NCI-H1694 treated with DMSO at 0.1 percent for 48 hours (cell line): ENCODE measurements at places on chromosomes 16 and 17.

GRCh38 chr16:75304521-75305363 lies 53.3 kb upstream of the BCAR1 start:
- DNase-seq = peak; percentile 36

DNA sequence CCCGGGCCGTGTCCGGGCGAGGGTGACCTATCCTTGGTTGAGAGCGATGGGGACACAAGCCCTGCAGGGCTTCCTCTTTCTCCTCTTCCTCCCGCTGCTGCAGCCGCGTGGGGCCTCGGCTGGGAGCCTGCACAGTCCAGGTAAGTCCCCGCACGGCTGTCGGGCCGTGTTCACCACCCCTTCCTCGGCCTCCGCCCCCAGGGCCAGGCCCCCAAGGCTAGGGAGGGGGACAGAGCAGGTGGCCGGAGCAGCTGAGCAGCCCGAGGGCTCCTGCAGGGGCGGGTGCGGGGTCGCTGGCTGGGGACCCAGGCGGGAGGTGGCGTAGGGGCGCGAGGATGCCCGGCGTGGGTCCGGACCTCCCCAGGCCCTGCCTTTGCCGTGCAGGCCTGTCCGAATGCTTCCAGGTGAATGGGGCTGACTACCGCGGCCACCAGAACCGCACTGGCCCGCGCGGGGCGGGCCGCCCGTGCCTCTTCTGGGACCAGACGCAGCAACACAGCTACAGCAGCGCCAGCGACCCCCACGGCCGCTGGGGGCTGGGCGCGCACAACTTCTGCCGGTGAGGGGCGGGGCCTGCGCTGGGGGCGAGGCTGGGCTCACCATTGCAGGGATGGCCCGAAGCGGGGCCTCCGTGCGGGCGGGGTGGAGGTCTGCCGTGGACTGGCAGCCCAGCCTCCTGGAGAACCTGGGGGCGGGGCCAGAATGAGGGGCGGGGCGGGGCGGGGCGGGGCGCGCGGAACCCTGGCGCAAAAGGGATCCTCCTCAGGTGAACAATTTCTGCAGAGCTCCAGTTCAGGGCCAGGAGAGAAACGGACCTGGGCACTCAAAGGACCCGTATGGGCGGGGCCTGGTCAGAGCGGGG lies 631 bp downstream of the KREMEN2 start:
- DNase-seq = peak; percentile 49

GRCh38 chr17:44707755-44708400 lies 587 bp upstream of the DBF4B start:
- DNase-seq = no peak

DNA sequence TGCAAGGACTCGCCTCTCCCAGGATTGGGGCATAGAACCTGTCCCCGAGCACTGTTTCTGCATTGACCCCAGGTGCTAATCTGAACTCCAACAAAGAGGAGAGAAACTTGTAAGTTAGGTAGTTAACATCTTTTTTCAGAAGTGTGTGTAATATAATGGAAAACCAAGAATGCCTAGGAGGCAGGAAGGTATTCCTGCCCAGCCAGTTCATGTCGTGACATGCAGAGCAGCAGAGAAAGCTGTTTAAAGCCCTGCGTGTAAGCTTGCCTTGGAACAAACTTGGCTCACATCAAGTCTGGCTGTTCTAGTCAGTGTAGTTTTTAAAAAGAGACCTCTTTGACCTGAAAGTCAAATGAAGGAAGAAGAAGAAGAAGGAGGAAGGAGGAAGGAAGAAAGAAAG lies 2.1 kb upstream of the GNA13 start:
- no peak for DNase-seq

- no peak for DNase-seq
Measured at GRCh38 chr17:43092901-43093300, 32.3 kb downstream of the BRCA1 start.

DNA sequence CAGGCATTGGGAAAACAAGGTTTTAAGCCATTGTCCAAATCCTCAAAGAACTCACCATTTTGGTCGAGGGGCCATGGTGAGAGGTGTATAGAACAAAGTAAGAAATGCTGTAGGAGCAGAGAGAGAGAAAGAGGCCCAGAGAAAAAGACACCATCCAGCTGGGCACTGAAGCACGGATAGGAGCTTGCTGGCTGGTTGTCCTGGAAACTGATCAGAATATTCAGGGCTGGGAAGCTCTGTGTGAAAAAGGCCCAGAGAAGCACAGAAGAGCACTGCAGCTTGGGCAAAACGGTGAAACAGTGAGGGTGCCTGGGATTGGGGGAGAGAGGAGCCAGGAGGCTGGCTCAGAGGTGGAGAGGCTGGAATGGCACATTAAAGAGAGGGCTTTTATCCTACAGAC lies 16.5 kb downstream of the HS3ST3B1 start:
- no peak for DNase-seq

DNA sequence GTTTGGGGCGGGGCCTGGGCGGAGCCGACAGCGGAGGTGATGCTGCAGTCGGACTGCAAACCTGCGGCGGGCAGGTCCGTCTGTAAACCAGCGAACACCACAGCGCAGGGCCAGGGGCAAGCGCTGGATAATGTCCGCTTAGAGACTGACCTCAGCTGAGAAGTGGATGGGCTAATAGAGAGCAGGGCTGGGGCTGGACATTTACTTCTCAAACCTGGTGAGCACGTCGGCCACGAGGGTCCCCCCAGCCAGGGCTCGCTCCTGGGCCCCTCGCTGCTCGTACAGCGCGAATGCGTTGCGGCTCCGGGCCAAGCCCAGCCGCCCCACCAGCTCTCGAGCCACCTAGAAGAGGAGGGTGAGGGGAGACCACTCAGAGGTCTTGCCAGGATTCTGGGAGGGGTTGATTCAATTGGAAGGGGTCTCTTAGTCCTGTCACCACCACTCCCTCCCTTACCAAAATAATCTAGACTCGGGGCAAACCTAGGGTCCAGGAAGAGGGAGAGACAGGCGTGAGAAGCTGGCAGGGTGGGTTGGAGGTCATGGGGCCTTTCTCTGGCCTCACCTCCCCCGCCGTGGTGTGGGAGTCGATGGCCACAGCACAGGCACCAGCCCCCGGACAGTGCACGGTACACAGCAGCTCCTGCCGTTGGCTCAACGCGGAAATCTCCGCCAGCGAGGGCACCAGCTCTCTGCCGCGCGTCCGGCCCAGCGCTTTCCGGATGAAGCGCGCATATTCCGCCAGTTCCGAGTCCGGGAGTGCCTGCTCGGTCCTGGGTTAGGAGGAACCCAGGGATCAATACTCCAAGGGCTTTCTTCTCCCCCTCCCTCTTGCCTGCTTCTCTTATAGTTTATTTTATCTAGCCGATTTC lies 5.8 kb downstream of the PLEKHH3 start:
- DNase-seq = no peak

GRCh38 chr16:29148867-29149272 lies 164.0 kb downstream of the LAT start:
- DNase-seq = no peak

DNA sequence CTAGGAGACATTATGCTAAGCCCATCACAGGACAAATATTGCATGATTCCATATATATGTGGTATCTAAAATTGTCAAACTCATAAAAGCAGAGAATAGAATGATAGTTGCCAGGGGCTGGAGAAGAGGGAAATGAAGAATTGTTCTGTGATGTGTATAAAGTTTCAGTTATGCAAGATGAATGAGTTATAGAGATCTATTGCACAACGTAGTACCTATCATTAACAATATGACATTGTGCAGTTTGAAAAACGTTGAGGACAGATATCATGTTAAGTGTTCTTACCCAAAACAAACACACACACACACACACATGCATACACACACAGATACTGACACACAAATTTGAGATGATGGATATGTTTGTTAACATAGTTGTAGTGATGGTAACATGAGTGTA lies 871.6 kb upstream of the GOT2 start:
- no peak for DNase-seq

DNA sequence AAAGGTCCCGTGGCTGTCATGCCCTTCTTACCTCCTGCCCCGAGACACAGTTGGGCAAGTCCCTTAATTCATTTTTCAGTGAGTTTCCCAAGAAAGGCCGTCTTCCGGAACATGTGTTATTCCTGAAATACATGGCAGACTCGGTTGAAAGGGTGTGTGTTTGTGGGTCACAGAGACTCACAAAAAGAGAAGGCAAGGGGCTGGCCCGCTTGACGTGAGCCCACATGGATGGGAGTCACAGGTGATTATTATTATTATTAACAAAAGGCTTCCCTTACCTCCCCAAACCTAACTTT lies 34.1 kb upstream of the CCR7 start:
- DNase-seq = no peak

GRCh38 chr16:81917375-81917774 lies 93.9 kb downstream of the SDR42E1 start:
- no peak for DNase-seq

- peak; percentile 19 for DNase-seq
Measured at GRCh38 chr17:28949185-28950016, 1.9 kb downstream of the PHF12 start.

- no peak for DNase-seq
Measured at GRCh38 chr17:55605705-55606487, 94.6 kb upstream of the SMIM36 start.

GRCh38 chr17:8051831-8052230 lies 13.0 kb downstream of the ALOX15B start:
- no peak for DNase-seq

DNA sequence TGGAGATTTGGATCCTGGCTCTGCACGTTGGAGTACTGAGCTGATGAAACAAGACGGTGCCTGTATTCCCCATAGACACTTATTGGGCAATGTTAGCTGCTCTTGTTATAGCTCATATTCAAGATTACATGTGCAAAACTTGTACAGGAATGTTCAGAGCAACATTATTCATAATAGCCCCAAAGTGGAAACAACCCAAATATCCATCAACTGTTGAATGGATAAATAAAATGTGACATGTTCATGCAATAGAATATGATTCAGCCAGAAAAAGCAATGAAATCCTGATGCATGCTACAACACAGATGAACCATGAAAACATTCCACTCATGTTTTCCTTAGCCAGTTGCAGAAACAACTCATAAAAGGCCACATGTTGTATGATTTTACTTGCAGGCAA lies 5.7 kb upstream of the SDR42E1 start:
- no peak for DNase-seq

DNA sequence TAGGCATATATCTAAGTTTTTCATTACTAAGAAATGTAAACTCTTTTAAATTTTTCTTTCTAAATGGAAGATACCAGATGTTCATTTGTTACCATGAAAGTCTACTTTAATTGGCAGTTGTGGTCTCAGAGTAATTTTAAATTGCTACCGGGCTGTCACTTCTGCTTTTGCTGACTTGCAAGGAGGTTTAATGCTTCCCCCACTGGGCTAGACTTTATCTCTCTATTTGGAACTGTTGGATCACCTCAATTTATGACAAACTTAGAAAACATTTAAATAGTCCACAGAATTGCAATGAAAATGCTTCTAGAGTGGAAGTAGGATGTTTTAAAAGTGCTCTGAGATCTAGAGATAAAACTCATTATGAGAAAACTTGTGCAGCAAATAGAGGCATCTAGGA lies 479.8 kb upstream of the GOT2 start:
- no peak for DNase-seq

- DNase-seq = peak; percentile 23
Measured at GRCh38 chr17:29577385-29578211, 9.1 kb downstream of the TP53I13 start.

DNA sequence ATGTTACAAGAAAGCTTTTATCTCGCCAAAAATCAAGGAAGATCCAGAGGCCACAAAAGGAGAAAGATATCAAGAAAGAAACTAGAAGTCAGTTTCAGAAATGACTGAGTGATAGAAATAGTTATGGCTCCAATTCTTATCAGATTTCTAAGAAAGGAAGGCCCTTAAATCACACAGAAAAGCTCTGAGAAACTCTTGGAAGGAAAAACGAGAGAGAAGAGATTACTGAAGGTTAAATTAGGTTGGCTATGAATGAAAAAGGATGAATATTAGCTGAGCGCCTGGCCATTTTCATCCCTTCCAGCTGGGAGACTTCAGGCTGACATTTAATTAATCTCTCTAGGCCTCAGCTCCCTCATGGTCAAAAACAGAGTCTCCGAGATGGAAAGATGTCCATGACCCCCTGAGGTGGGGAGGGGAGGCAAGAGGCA lies 72.3 kb downstream of the CYTH1 start:
- DNase-seq = no peak

- DNase-seq = peak; percentile 98
Measured at GRCh38 chr17:57604771-57605674, 140.1 kb downstream of the CCDC182 start.

DNA sequence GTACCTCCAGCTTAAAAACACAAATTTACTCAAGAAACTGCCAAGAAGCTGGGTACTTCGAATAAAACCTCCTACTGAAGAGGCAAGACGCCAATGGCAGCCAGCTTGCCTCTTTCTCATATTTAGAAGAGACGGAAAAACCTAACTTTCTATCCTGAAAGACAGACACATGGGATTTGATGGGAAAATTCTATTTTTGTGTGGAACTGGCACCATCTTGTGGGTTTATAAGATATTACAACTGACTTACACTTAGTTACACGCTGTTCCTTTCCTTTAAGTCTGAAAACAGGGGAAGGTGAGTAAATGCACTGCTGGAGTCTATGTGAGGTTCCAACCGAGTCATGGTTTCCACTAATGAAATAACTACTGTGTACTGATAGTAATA lies 10.3 kb downstream of the ZNF18 start:
- DNase-seq = peak; percentile 38

GRCh38 chr17:55898195-55898594 lies 147.3 kb downstream of the PCTP start:
- DNase-seq = no peak

GRCh38 chr17:17370711-17371110 lies 67.5 kb downstream of the NT5M start:
- DNase-seq = no peak

DNA sequence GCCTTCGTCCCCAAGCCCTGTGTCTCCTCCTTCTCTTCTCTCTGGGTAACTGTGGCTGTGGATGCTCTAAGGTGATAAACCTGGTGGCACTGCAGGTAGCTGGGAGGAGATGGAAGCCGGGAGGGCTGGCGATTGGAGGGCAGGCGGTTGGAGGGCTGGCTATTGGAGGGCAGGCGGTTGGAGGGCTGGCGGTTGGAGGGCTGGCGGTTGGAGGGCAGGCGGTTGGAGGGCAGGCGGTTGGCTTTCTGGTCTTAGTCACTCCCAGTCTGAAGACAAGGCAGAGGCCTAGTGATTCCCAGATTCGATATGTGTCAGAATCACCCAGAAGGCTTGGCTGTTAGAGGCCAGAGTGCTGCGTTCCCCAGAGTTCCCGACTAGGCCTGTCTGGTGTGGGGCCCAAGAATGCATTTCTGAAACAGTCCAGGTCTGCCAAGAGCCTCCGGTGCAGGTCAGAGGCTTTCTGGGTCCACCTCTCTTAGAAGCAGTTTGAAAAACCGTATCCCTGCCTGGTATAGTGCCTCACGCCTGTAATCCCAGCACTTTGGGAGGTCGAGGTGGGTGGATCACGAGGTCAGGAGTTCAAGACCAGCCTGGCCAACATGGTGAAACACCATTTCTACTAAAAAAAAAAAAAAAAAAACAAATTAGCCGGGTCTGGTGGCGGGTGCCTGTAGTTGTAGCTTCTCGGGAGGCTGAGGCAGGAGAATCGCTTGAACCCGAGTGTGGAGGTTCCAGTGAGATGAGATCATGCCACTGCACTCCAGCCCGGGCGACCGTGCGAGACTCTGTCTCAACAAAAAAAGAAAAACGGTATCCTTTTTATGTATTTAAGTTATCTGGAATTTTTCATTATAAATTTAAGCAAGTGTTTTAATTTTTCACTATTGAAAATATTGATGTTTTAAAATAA lies 59.7 kb downstream of the WDR45B start:
- no peak for DNase-seq
